GM23338 (cell line): ENCODE measurements at places on chromosomes 7 and 10. TPM values are rescaled to one million over a fixed set of nuclear protein-coding genes. Genes with fewer than 3 reads are reported as not detected.

The GRM3 gene
- 1.9 and 3.8 TPM in 2 replicates for total RNA-seq

DNA sequence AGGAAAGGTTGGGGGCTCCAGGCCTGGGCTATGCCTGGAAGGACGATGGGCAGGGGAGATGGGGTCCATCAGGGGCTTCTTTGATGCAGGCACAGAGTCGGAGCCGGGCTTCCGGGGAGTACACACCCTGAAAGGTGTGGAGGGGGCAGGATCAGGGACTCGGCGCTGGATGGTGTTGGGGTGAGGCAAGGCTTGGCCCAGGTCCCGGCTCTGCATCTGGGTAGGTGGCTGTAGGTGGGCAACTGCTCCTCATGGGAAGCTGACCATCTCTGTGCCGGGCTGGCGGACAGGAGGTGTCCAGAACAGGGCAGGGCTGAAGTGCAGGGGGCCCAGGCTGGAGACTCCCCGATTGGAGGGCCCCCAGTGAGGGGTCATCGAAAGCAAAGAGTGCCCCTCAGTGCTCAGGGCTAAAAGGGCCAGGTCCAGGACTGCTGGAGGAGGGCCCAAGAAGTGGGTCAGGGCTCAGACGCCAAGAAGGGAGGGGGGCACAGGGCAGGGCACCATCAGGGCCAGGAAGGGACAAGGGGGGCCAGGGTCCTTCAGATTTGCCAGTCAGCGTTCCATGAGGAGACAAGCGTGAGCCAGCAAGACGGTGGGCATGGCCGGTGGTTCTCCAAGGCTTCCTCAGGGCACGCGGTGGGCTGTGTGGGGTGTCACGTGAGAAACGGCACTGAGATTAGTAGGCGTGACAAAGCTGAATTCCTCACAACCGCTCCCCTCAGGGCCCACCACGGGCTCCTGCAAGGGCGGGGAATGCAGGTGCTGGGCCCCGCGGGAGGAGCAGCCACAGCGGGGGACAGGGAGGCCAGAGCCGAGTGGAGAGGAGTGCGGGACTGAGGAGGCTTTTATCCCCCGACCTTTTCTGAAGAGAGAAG lies 97.0 kb downstream of the BMS1 start:
- DNase-seq = peak; percentile 11

- no peak for DNase-seq
Measured at GRCh38 chr10:58517491-58518355, 5.1 kb downstream of the BICC1 start.

- DNase-seq = no peak
Measured at GRCh38 chr10:12709000-12709401, 292.5 kb downstream of the CCDC3 start.

GRCh38 chr10:131681656-131682055 lies 219.2 kb upstream of the PPP2R2D start:
- DNase-seq = no peak
